ENCODE measurements at places on chromosomes 7 and 10.

DNA sequence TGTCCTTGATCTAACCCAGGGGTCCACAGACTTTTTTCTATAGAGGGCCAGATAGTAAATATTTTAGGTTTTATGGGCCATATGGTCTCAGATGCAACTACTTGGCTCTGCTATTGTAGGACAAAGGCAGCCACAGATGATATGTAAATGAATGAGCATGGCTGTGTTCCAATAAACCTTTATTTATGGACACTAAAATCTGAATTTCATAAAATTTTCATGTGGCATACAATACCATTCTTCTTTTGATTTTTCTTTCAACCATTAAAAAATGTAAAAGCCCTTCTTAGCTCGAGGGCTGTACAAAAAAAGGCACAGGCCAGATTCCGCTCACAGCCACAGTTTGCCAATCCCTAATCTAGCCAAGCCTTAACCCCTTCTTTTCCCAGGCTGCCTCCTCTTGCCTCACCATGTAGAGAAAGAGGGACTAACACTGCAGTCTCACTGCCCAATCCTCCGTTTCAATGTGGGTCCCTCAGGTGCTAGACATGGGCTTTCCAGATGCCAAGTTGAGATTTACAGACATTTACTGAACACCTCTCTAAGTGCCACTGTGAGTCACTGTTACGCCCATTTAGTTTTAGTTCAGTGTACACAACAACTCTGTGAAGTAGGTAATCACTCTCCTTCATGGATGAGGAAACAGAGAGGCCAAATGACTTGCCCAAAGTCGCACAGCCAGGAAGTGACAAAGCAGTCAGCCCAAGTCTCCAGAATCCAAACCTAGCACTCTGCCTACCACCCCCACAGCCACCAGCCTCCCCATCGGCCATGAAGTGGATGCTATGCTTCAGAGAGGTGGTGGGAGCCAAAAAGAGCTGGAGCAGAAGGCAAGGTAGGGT is 132.6 kb upstream of the PDLIM1 start:
- H3K27me3 ChIP-seq, result peaks cover 18% of the 10 kb centered on the region
- no peaks in the 10 kb centered on the region for H3K4me1 ChIP-seq
- H3K4me3 ChIP-seq, result no peak overlapping the region
- DNase-seq, result no peak

GRCh38 chr7:97004247-97005182 is 838 bp upstream of the DLX6 start:
- peaks cover 50% of the 10 kb centered on the region for H3K27me3 ChIP-seq
- H3K36me3 ChIP-seq, result no peaks in the 10 kb centered on the region
- no peaks in the 10 kb centered on the region for H3K4me1 ChIP-seq

- H3K4me1 ChIP-seq, result peaks cover 20% of the 10 kb centered on the region
- H3K4me3 ChIP-seq, result no peak overlapping the region
- DNase-seq, result no peak
- H3K36me3 ChIP-seq, result no peaks in the 10 kb centered on the region
- no peaks in the 10 kb centered on the region for H3K27me3 ChIP-seq
- no peak overlapping the region for H3K27ac ChIP-seq
Observed at GRCh38 chr10:118027397-118027796, 19.3 kb downstream of the RAB11FIP2 start.

DNA sequence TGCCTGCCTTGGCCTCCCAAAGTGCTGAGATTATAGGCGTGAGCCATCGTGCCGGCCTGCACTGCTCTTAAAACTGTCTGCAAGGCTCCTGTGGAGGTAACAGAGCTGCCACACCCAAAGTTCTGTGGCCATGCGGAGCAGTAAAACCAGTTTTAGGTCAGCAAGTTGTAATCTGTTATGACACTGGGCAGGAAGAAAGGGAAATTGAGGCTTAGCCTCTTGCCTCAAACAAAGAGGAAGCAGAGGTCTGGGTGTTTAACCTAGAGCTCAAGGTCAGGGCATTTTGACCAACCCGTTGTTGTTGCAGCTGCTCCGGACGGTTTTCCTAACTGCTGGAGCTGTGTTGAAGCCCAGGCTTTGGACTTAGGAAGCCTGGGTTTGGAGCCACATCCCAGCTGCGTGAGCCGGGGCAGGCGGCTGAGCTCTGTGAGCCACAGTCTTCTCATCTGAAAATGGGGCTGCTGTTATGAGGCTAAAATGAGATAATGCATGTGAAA is 7.4 kb upstream of the RRP12 start:
- H3K36me3 ChIP-seq, result no peaks in the 10 kb centered on the region
- no peak overlapping the region for H3K27ac ChIP-seq
- DNase-seq, result no peak

- H3K36me3 ChIP-seq, result no peaks in the 10 kb centered on the region
- H3K27me3 ChIP-seq, result no peaks in the 10 kb centered on the region
- H3K4me3 ChIP-seq, result no peak overlapping the region
Observed at GRCh38 chr10:67621834-67622233, 74.2 kb downstream of the CTNNA3 start.

DNA sequence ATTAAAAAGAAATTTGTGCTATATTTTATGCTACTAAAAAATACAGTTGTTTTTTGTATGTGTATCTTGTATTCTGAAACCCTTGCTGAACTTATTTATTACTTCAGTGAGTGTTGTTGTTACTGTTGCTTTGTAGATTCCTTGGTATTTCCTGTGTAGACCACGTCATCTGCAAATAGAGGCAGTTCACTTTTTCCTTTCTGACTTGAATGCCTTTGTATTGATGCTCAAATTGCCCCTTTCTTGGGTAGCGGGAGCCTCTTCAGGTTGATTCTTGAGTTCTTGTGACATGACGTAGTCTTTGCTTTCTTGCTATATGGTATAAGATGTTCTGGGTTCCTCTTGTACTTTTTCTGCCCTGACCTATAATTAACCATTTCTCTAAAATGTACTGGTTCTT is 504.1 kb downstream of the SDK1 start:
- no peaks in the 10 kb centered on the region for H3K36me3 ChIP-seq
- no peak for DNase-seq
- H3K27me3 ChIP-seq, result no peaks in the 10 kb centered on the region
- H3K4me3 ChIP-seq, result no peak overlapping the region
- H3K4me1 ChIP-seq, result no peaks in the 10 kb centered on the region

DNA sequence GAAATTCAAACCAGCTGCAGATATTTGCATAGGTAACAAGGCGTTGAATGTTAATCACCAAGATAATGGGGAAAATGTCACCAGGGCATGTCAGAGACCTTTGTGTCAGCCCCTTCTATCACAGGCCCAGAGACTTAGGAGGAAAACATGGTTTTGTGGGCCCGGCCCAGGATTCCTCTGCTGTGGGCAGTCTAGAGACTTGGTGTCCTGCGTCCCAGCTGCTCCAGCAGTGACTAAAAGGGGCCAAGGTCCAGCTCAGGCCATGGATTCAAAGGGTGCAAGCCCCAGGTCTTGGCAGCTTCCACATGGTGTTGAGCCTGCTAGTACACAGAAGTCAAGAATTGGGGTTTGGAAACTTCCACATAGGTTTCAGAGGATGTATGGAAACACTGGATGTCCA is 147.5 kb upstream of the ZWINT start:
- H3K4me3 ChIP-seq, result no peak overlapping the region
- H3K27ac ChIP-seq, result no peak overlapping the region
- no peak for DNase-seq
- no peaks in the 10 kb centered on the region for H3K36me3 ChIP-seq

GRCh38 chr7:70334871-70335270 is 736.6 kb downstream of the AUTS2 start:
- no peak for DNase-seq
- no peak overlapping the region for H3K27ac ChIP-seq
- H3K4me3 ChIP-seq, result no peak overlapping the region
- H3K27me3 ChIP-seq, result no peaks in the 10 kb centered on the region

GRCh38 chr7:79507131-79507530 is 53.7 kb upstream of the MAGI2 start:
- no peaks in the 10 kb centered on the region for H3K27me3 ChIP-seq
- H3K27ac ChIP-seq, result no peak overlapping the region
- peaks cover 5% of the 10 kb centered on the region for H3K36me3 ChIP-seq
- peak; percentile 6 for DNase-seq

- H3K36me3 ChIP-seq, result peaks cover 7% of the 10 kb centered on the region
- no peaks in the 10 kb centered on the region for H3K4me1 ChIP-seq
- H3K27me3 ChIP-seq, result peaks cover 1% of the 10 kb centered on the region
- no peak overlapping the region for H3K27ac ChIP-seq
- H3K4me3 ChIP-seq, result no peak overlapping the region
Observed at GRCh38 chr10:128848810-128849209, 618.2 kb upstream of the MGMT start.

DNA sequence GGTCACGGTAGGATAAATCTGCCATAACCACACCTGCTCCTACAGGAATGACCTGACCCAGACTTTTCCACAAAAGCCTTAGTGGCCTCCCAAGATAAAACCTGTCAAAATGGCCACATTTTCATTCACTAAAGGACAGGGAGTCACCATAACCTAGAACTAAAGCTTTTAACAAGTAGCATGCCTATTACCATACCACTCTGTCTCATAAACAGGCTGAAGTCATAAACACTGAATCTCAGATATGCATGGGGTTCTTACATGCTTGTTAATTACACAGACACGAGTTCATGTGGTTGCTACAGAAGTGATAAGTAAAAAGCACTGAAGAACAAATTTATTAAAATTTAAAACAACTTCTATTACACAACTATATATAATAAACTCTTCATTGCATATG is 56.0 kb downstream of the HIPK2 start:
- H3K27me3 ChIP-seq, result no peaks in the 10 kb centered on the region
- no peak for DNase-seq
- H3K4me3 ChIP-seq, result no peak overlapping the region
- H3K4me1 ChIP-seq, result peaks cover 29% of the 10 kb centered on the region
- H3K36me3 ChIP-seq, result peaks cover 5% of the 10 kb centered on the region

GRCh38 chr7:20113427-20114027 is 103.7 kb downstream of the MACC1 start:
- no peak for DNase-seq
- H3K4me1 ChIP-seq, result no peaks in the 10 kb centered on the region
- no peaks in the 10 kb centered on the region for H3K36me3 ChIP-seq
- H3K27me3 ChIP-seq, result no peaks in the 10 kb centered on the region
- H3K27ac ChIP-seq, result no peak overlapping the region
- H3K4me3 ChIP-seq, result no peak overlapping the region

DNA sequence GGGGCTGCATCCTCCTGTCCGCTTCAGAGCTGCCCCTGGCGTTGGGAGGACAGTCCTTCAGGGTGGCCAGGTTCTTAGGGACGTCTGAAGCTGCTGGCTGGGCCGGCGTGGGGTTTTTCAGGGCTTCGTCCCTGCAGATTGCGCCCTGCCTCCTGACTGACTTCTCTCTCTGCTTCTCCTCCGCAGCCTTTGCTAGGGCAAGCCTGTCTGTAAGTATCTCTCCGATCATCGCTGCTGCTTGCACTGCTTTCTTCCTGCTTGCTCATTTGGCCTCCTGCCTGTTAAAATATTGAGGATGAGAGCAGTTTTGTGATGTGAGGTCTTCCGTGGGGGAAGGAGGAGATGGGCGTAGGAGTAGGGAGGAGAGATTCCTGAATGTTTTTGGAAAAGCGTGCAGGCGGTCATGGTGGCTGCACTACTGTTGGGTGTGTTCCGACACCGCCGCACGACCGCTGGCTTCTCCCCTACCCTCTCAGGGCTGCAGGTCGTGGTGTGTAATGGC is 25.3 kb downstream of the PFKFB3 start:
- peaks cover 3% of the 10 kb centered on the region for H3K27me3 ChIP-seq
- H3K27ac ChIP-seq, result peak overlapping the region; percentile 12
- DNase-seq, result no peak
- H3K4me1 ChIP-seq, result peaks cover 11% of the 10 kb centered on the region
- no peak overlapping the region for H3K4me3 ChIP-seq

DNA sequence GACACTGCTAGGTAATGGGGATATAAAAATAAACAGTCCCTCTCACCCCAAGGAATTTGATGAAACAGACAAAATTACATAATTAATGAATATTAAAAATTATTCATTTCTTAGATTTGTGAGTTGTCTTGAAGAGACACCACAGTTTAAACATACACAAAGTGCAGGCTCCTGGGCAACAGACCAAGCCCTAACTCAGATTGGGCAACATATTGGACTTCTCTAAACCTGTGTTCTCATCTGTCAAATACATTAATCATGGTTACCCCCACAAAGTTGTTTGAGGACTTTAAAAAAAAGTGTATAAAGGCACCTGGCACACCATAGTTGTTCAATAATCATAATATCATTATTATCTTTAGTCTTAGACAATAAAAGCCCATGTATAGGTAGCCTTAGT is 62.5 kb upstream of the CAPZA2 start:
- DNase-seq, result no peak
- H3K27ac ChIP-seq, result peak overlapping the region; percentile 80
- no peaks in the 10 kb centered on the region for H3K27me3 ChIP-seq
- H3K36me3 ChIP-seq, result peaks cover 37% of the 10 kb centered on the region
- no peak overlapping the region for H3K4me3 ChIP-seq

GRCh38 chr7:122896509-122896908 is 10.2 kb upstream of the CADPS2 start:
- no peaks in the 10 kb centered on the region for H3K4me1 ChIP-seq
- H3K36me3 ChIP-seq, result no peaks in the 10 kb centered on the region
- H3K27ac ChIP-seq, result no peak overlapping the region
- H3K4me3 ChIP-seq, result no peak overlapping the region

DNA sequence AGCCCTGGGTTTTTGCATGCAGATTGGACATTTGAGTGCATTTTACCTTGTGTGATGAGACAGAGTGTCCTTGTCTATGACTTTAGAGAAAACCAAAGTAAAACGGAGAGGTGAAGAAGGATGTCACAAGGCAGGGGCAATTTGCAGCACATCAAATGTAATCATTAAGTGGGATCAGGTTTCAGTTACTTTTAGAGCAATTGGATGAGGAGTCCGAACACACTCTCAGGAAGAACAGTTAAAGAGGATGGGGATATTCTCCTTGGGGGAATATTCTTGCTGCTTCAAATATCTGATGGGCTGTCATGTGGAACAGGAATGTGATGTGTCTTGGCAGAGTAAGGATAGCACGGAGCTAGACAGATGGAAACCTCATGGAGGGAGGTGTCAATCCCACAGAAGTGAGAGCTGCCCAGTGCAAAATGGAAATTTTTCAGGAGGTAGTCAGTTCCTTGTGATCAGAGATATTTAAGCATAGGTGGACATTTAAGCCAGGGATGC is 757 bp downstream of the RAB19 start:
- no peak for DNase-seq
- no peak overlapping the region for H3K27ac ChIP-seq
- H3K4me3 ChIP-seq, result no peak overlapping the region
- no peaks in the 10 kb centered on the region for H3K36me3 ChIP-seq
- H3K27me3 ChIP-seq, result peaks cover 23% of the 10 kb centered on the region

GRCh38 chr10:133027482-133027881 is 60.2 kb upstream of the ADGRA1 start:
- H3K4me3 ChIP-seq, result no peak overlapping the region
- H3K36me3 ChIP-seq, result no peaks in the 10 kb centered on the region
- no peaks in the 10 kb centered on the region for H3K4me1 ChIP-seq
- H3K27ac ChIP-seq, result no peak overlapping the region

All from HFFc6 (cell line).